ENCODE measurements at places on chromosomes 3 and 15.

- DNase-seq = peak; percentile 45
Measured at GRCh38 chr3:128487813-128488635, 5.0 kb downstream of the GATA2 start.

DNA sequence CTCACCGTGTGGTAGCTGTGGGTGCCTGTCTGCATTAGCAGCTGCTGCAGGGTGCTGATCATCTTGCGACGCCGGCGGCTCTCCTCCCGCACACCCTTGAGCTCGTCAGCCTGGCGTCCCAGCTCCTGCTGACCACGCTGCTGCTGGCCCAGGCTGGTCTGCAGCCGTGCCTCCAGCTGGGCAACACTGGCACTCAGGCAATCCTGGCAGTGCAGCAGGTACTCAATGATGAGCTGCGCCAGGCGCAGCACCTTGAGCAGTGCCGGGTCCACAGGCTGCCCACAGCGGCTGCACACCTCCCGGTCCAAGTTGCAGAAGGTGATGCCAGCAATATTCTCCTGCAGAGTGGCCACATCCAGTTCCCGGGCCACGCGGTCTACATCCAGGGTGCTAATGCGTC lies 11.9 kb downstream of the DZIP1L start:
- no peak for DNase-seq

- DNase-seq = no peak
Measured at GRCh38 chr3:126481808-126482502, 6.3 kb upstream of the ZXDC start.

- DNase-seq = no peak
Measured at GRCh38 chr3:2765002-2765579, 345.1 kb downstream of the IL5RA start.

GRCh38 chr3:48135552-48136495 lies 52.4 kb downstream of the CDC25A start:
- DNase-seq = no peak

DNA sequence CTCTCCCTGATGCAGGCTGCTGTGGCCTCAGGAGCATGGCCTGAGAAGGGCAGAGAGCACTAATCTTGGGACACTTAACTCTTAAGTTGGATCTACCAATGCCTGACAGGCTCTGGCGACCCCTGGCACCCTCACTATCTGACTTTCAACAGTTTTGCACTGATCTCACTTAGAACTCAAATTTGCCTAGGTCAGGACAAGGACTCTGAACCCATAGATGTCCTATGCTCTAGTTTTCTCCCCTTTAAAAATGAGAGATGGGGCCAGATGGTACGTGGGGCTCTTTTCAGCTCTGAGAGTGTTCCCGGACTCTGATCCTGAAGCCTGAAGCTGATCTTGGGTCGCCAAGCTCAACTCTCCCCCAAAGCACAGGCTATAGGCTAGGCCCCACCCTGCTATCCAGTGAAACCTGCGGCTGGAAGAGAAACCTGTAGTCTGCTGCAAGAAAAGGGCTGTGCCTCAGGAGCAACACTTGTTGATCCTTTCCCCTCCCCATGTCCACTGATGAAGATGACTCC lies 65.7 kb downstream of the RPL39L start:
- no peak for DNase-seq

DNA sequence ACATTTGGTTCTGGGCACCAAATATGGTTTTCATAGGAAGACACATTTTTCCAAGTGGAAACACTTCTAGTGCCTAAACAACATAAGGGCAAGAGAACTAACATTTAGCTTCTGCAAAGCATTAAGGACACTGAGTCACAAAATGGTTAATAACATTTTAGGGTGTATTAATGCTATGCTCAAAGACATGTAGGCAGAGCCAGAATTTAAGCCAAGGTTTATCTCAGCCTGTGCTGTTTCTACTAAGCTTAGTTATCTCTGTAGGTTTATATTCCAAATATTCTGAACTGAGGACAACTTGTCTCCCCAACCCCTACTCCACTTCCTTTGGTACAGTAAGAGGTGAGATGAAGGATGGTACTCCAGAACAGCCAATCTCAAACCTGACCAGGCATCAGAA lies 54.1 kb upstream of the AKAP13 start:
- DNase-seq = no peak

DNA sequence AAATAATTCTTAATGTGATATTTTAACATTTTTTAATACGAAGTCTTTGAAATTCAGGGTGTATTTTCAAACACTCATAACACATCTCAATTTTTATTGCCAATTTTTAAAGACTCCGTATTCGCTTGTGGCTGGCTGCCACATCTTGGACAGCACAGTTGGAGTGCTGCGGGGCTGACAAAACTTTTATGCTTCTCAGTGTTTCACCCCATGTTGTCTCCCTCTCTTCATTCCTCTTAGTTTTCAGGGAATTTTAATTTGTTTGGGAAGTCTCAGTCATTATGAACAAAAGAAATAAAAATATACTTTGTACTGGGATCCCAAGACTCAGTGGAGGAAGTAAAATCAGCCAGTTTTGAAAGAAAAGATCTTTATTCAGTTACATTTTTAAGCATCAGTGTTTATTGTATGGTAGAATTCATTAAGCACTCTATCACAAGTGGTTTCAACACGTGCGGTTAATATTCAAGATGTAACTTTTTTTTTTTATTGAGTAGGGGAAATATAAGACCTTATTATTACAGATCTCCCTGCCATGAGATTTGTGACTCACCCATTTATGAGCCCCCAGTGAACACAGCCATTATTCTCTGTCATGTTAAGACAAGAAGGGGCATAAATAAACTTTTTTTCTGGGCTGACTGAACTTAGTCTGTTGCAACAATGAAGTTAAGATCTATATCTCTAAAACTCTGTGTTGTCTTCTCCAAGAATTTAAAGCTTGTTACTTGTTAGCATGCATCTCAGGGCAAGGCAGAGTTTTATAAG lies 26.8 kb downstream of the KAT2B start:
- DNase-seq = peak; percentile 67

DNA sequence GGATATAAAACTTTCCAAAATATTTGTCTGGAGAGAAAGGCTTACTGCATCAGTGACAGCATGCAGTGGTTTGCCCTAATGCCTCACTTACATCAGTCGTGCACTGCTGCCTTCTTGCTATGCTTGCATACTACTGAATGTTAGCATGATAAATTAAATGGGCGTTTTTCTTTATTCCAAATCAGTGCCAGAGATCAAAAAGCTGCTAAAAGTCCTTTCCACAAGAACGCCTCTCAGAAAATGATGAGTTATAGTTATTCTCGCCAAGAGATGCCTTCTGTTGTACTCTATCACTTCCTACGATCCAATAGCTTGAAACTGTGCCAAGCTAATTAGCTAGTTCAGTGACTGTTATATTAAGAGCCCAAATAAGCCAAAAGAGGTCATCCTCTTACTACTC lies 345.8 kb upstream of the ROBO2 start:
- DNase-seq = no peak

- no peak for DNase-seq
Measured at GRCh38 chr3:186653080-186653707, 12.6 kb upstream of the HRG start.

- no peak for DNase-seq
Measured at GRCh38 chr3:158269942-158270341, 160.1 kb downstream of the RSRC1 start.

Data from AG09309 (cell line).